Ovary (tissue), 10 donors: ENCODE measurements at places on chromosomes 6 and 20.

DNA sequence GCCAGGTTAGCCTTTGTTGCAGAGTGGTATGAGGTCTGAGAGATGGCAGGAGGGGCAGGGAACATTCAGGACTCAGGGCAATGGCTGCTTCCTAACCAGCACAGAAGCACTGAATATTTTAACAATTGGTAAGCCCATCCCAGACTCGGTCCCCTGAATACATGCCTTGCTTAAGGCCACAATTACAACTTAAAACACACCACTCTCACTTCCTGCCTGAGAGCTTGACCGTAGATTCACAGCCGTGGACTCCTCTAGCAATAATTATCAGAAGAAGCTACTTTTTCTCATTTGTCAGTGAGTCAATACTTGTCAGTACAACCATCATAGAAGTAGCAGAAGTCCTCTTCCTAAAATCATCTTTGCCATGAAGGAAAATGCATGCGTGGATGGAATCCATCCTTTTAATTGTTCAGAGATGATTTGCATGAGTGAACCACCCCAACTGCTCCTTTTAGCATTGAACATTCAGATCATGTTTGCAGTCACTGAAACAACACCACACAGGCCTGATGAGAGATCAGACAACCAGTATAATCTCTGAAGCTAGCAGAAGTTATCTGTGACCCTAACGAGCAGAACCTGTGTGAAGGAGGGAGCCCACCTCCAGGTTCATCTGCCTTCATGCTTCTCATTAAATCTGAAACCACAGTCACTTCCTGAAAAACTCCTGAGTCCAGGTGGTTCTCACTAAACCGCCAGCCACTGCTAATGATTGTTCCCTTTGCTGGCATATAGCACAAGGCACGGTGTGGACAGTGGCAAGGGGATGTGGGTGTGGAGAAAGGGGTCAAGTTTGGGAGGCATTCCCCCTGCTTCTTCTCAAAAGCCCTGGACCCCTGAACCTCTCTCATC, 333.9 kb upstream of the CNR1 start:
- H3K4me3 ChIP-seq, result no peak overlapping the region
- H3K36me3 ChIP-seq, result no peaks in the 10 kb centered on the region
- no peaks in the 10 kb centered on the region for H3K4me1 ChIP-seq
- no peak overlapping the region for H3K27ac ChIP-seq
- no peak for DNase-seq

- H3K27ac ChIP-seq, result no peak overlapping the region
- H3K36me3 ChIP-seq, result no peaks in the 10 kb centered on the region
- DNase-seq, result no peak
- H3K4me3 ChIP-seq, result no peak overlapping the region
- no peaks in the 10 kb centered on the region for H3K4me1 ChIP-seq
Observed at GRCh38 chr20:8331740-8332412, 199.8 kb downstream of the PLCB1 start.

DNA sequence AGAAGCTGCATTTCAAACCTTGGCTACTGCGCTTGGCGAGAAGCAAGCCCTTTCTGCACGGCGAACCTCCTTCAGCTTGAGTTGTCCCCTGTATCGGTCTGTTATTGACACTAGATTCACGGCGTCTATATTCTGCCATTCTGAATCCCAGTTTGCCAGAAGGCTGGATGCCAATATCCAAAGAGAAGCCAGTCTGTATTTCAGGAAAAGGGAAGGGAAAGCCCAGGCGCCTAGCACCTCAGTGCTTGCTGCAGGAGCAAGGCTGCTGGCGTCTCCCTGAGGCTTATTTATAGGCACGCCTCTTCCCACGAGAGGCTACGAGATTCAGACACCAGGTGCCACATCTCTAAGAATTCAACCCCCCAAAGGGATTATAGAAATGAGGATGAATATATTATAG, 89.6 kb upstream of the CDH4 start:
- no peaks in the 10 kb centered on the region for H3K4me1 ChIP-seq
- H3K4me3 ChIP-seq, result no peak overlapping the region
- no peaks in the 10 kb centered on the region for H3K36me3 ChIP-seq
- no peak overlapping the region for H3K27ac ChIP-seq
- H3K27me3 ChIP-seq, result no peaks in the 10 kb centered on the region

- no peaks in the 10 kb centered on the region for H3K27me3 ChIP-seq
- H3K27ac ChIP-seq, result no peak overlapping the region
- DNase-seq, result no peak
- no peaks in the 10 kb centered on the region for H3K4me1 ChIP-seq
Observed at GRCh38 chr6:159665868-159666635, 27.0 kb downstream of the SOD2 start.

DNA sequence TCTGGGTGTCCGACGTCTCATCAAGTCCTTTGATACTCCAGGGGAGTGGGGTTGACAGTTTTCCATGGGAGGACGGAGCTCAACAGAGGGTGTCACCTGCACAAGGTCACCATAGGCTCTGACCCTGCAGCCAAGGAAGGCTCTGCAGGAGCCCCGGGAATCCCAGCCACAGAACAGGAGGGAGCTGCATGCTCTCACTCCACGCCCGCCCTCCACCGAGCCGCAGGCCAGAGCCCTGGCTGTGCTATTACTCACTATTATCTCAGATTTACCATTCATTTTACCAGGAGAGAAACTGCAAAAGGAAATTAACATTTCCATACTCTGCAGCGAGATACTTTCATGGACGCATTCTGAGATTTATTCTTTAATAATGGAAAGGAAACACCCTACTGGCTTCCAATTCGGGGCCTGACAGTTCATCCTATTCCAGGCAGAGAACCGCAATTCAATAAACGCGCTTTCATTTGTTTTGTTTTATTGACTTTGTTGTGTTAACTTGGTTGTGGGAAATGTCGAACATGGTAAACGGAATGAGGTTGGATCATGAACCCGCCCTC, 18.3 kb upstream of the NTSR1 start:
- H3K36me3 ChIP-seq, result no peaks in the 10 kb centered on the region
- H3K27me3 ChIP-seq, result no peaks in the 10 kb centered on the region
- no peak for DNase-seq
- no peak overlapping the region for H3K27ac ChIP-seq
- H3K4me3 ChIP-seq, result no peak overlapping the region
- H3K4me1 ChIP-seq, result no peaks in the 10 kb centered on the region

DNA sequence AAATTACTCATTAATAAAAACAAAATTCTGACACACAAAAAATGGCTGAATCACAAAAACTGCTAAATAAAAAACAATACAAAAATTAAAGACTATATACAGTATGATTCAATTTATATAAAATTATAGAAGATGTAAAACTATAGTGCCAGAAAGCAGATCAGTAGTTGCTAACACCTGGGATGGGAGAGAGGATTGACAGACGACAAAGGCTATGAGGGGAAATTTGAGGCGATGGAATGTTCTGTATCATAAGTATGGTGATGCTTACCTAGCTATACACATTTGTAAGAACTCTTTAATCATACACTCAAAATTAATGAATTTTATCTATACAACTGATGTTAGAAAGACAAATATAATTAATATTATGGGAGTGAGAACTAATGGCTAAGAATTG, 247.9 kb upstream of the GJE1 start:
- no peak for DNase-seq
- H3K36me3 ChIP-seq, result no peaks in the 10 kb centered on the region

DNA sequence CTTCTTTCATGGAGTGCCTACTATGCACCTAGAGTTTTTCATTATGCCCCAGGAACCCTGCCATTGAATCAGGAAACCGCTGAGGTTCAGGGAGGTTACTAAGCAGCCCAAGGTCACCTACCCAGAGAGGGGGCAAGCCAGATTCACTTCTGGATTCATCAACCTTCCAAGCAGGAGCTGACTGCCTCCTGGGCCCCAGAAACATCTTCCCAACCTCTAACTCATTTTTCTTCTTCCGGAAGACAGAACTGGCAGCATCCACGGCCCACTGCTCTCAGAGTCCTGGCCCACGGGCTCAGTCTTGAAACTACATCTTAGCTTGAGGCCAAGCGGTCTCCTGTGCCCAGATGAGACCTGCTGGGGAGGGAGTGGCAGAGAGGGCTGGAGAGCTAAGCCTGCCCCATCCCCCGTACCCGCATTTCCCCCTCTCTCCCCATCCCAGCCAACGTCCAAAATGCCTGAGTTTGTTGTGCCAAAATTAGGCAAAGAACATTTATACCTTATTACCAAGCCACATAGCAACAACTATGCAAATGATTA, 281.0 kb downstream of the CDC5L start:
- peaks cover 5% of the 10 kb centered on the region for H3K4me1 ChIP-seq
- no peak overlapping the region for H3K4me3 ChIP-seq
- no peak overlapping the region for H3K27ac ChIP-seq
- DNase-seq, result no peak
